ENCODE measurements at places on chromosomes 7 and 10.

GRCh38 chr10:23516530-23516929, 77.7 kb downstream of the OTUD1 start:
- no peak for DNase-seq

DNA sequence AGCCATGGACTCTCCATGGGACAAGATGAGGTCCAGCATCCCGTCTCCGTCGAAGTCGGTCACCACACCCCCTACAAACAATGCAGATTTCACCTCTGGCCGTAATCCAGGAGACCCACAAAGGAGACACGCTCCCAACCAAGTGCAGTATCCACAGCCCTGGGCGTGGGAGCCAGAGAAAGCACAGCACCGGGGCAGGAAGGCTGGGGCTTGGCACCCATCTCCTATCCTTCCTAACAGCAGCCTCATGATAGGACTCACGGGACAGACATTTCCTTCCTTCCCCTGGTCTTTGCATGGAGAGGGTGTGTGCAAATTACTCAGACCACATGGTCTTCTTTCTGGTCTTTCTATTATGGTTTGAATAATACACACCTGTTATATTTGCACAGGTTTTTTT, 46.3 kb downstream of the GOLGA7B start:
- no peak for DNase-seq

DNA sequence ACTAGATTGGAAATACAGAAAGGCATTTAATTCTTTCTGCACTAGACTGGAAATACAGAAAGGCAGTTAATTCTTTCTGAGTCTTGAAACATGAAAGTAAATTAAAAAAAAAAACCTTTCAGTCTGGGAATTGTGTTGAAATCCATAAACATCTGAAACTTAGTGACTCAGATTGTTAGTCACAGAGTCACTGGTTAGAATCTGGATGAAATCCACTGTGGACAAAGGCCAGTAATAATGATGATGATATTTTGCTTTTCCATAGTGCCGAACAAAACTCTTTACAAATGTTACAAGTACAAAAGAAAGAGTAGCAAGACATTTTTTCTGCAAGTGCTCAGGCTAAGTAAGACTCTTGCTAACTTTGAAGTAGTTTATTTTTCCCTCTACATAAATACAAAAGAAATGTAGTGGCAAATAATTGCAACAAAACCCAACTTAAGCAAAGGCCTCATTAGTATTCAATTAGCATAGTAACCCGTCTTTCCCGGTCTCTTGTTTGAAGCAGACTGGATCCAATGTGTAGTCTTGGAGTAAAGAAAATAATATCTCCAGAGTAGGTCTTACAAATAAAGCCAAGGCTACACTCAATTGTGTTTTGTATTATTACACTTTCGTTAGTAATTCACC, 5.8 kb upstream of the PRTFDC1 start:
- DNase-seq, result no peak

GRCh38 chr7:91569728-91570457, 305.7 kb downstream of the FZD1 start:
- no peak for DNase-seq

- DNase-seq, result no peak
These were observed 16.4 kb downstream of the ZNF487 start for GRCh38 chr10:43453266-43453831.

- DNase-seq, result no peak
These were observed 481.8 kb upstream of the GHITM start for GRCh38 chr10:83657487-83657886.

- DNase-seq, result no peak
These were observed 171.1 kb downstream of the ADRA2A start for GRCh38 chr10:111247781-111248389.

DNA sequence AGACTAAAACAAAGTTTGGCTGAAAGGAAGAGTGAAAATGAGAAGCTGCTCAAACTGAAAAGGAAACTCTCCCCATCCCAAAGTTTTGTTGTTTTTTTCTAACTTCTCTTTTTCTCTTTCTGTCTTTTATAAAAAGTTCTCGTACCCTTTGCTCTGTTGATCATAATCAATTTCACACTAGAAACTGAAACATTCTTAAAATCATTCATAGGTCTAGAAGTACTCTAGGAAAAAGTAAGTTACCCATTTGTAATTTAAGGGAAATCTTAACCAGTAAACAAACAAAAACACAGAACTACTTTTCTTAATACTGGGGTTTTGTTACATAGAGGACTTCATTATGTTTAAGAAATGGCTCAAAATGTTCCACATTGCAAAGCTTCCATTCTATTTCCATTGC, 339.8 kb downstream of the SEMA3D start:
- DNase-seq, result no peak

GRCh38 chr10:35870665-35871310, 228.7 kb upstream of the FZD8 start:
- no peak for DNase-seq

- no peak for DNase-seq
These were observed 233.8 kb upstream of the PPP2R2D start for GRCh38 chr10:131667047-131667446.

Data from activated CD4-positive, alpha-beta T cell treated with anti-CD3 and anti-CD28 coated beads, Interleukin-2, amount 50 U/mL, for 4 hours (primary cell).